Activated T-cell treated with anti-CD3 and anti-CD28 coated beads, Interleukin-2, amount 50 U/mL, for 4 hours (primary cell): ENCODE measurements at places on chromosomes 7 and 10.

DNA sequence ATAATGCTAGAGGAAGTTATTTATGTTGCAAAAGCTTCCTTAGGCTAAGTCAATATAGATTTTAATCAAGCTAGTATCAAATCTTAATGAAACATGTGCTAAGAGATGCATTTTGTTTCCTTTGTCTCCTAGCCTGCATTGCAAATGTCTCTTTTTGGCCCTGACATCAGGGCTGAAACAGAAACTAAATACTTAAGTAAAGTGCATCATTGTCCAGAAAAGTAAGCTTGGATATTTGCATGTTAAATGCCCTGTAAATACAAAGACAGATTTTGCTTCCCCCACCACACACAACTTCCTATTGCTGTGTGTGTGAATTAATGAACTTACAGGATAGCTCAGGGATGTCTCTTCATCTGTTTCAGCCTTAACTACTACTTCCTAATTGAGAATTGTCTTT is 10.0 kb upstream of the STAMBPL1 start:
- DNase-seq, result no peak

DNA sequence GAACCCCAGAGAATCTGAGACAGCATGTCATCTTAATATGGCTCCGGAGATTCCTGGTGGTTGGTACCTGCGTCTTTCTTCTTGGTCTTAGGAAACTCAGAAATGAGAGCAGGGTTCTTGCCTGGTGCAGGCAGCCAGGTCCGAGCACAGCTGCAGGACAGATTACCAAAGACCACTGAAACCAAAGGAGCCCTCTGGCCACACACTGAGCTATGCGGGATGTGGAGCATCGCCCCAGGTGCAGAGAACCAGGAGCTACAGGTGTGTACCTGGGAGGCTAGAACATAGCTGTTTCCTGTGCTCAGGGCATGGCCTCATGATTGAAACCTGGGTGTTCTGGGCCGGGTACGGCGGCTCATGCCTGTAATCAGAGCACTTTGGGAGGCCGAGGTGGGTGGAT is 635.4 kb downstream of the CALN1 start:
- DNase-seq, result no peak

- no peak for DNase-seq
Measured at GRCh38 chr10:87636313-87636915, 23.3 kb upstream of the PAPSS2 start.

DNA sequence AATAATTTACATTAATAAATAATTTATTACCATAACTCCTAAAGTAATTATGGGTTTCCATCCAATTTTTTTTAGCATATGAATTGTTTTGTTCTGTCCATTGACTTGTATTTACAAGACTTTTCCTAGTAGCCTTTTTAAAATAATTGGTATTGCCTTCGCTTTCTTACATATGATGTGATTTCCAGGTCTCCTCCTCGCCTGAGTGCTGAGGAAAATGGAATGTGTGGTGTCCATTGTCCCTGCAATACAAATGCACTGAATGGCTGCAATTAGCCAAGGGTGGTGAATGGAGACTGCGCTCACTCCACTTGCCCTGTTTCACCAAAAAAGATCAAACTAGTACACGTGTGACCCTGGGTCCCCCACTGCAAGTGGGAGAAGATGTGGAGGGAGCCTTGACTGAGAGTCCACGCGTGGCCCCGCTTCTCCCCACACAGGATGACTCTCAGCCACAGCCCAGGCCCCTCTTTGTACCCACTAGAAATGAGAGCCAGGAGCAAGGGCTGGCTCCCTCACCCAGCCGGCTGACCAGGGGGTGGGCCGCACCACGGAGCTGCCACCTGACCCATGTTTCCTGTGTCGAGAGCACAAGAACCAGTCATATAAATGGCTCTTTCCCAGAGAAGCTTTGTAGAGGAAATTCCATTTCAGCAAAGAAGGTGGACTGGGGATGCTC is 52.6 kb downstream of the FAM53B start:
- no peak for DNase-seq

DNA sequence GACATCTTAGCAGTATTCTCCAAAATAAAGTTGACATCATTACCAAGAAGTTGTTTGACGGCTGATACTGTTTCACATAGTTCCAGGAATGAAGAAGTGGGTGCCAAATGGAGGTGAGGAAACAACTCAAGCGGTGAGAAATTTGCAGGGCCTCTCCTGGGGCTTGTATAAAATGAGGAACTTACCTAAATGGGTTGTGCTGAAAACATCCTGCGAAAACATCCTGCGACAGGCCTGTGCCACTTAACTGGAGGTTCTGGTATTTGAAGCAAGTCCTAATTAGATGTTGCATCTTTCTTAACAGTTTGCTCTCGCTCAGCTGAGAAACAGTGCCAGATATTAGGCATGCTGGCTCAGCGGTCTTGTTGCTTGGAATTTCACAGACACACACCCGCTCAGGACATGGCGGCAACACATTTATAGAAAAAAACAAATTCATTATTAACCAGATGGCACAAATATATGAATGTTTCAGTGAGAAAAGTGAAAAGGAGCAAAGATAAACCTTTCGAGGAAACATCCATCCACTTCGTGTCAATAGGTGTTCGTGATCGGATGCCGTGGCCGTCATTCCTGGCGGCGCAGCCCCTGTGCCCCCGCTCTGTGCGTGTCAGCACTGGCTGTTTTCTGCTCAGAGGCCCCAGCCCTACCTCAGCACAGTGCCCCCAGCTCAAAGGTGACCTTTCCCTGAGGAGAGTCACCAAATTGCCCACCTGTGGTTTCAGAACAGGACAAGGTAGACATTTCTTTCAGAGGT is 48.1 kb downstream of the CDC123 start:
- DNase-seq, result no peak

DNA sequence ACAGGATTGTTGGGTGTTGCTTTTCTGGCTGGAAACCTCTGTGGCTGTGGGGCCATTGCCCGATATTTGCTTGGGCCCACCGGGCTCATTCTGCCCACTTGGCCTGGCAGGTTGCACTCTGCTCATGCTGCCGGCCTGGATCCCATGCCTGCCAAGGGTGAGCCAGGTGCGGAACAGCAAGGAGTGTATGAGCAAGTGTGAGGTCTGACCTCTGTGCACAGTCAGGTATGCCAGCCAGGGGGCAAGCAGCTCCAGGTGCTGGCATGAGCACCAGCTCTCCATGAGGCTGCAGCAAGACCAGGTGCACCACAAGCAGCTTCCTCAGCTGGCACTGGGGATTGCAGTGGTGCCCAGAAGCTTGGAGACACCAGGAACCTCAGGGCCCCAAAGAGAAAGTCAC is 65.4 kb upstream of the KIF5B start:
- no peak for DNase-seq

- DNase-seq, result no peak
Measured at GRCh38 chr10:74292871-74293427, 141.9 kb downstream of the ADK start.

- no peak for DNase-seq
Measured at GRCh38 chr7:128845987-128846386, 15.8 kb downstream of the FLNC start.

GRCh38 chr7:113440173-113440572 is 321.8 kb upstream of the SMIM30 start:
- no peak for DNase-seq

- DNase-seq, result no peak
Measured at GRCh38 chr7:64881461-64882287, 21.4 kb upstream of the ZNF273 start.

- no peak for DNase-seq
Measured at GRCh38 chr10:30493609-30494530, 59.9 kb downstream of the MAP3K8 start.

DNA sequence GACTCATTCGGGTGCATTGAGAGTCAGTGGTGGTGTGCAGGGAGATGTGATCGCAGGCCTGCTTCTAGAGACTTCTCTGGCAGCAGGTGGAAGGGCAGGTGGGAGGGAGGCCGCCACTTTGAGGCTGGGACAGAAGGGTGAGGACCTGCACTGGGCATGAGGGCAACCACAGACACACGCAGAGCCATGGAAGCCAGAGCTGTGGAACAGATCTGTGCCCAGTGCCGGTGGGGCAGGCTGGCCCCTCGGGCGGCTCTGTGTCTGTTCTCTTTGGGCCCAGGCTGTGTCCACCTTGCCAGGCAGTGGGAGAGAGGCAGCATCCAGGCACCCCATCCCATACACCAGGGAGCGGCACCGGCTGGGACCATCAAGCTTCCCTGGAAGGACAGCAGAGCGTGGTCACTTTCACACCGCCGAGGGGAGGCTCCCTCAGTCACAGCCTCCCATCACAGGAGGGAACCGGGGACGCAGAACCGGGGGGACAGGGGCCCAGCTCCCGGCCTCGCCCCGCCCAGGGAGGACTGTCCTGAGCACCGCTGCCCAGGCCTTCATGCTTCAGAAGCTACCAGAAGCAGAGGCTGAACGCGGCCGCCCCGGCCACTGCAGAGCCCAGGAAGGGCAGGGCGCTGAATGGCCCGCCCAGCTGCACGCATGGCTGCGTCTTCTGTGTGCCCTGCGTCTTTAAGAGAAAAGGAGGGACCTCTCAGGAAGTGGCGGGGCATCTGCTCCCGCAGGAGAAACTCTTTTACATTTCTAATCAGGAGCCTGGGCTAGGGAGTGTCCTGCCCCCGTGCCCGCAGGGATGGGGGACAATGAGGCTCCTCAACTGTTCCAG is 32.1 kb downstream of the EN2 start:
- no peak for DNase-seq

- DNase-seq, result peak; percentile 19
Measured at GRCh38 chr10:120948889-120949608, 97.9 kb downstream of the WDR11 start.

GRCh38 chr10:22427101-22427500 is 81.8 kb downstream of the SPAG6 start:
- no peak for DNase-seq

- DNase-seq, result no peak
Measured at GRCh38 chr10:3486346-3487065, 298.5 kb downstream of the KLF6 start.

- DNase-seq, result no peak
Measured at GRCh38 chr7:51059504-51060142, 257.0 kb downstream of the COBL start.

DNA sequence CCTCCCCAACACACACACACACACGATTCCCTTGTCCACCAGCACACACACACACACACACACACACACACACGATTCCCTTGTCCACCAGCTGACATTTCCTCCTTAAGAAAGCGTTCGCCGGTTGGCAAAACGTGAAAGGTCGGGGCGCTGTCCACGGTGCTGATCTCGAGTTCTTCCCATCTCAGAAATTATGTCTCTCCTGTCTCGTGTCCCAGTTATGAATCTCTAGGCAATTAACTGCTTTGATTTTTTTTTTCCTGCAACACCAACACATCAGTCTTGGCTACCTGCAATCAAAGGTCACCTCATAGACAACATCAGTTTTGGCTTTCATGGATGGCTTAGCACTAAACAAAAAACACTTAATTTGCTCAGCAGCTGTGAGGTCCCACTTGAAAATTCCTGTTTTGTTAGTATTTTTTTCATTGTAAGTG is 1.9 kb downstream of the INA start:
- DNase-seq, result peak; percentile 19

GRCh38 chr7:112160771-112161150 is 45.4 kb downstream of the DOCK4 start:
- DNase-seq, result no peak

DNA sequence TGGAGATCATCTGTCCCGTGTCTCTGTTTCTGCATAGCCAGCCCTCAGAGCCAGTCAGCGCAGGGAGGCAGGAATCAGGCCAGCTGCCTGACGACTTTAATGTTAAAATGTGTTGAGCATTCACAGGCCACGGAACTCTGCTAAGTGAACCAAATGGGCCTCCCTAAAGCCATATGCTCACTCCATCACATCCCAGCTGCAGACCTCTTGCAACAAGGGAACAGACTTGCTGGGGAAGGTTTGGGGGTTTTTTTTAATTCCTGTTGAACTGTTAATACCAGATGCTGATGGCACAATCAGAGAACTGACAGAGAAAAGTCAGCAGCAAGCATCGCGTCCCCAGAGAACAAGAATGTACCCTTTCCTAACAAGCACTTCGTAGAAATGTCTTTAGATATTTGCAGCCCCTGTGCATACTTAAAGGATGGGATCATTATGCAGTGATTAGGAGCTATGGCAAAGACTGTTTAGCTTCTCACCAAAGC is 900.4 kb upstream of the AUTS2 start:
- no peak for DNase-seq

DNA sequence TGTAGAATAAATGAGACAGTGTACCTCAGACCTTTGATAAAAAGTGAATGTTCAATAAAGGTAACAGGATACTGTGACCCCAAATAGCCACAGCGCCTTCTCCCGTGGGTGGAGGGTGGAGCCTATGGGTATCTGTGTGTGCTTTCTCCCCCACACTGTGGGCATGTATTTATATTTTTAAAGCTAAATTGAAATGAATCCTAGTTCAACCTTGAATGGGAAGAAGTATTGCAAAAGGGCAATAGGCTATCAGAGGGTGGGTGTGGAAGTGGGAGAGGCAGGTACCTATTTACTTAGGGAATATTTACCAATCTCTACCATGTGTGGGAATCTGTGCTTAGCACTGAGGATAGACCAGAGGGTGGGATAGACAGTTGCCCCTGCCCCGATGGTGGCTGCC is 68.9 kb downstream of the PFKFB3 start:
- DNase-seq, result no peak
